Activated CD8-positive, alpha-beta memory T cell treated with anti-CD3 and anti-CD28 coated beads for 1 hour (primary cell): ENCODE measurements at places on chromosomes 16 and 17.

DNA sequence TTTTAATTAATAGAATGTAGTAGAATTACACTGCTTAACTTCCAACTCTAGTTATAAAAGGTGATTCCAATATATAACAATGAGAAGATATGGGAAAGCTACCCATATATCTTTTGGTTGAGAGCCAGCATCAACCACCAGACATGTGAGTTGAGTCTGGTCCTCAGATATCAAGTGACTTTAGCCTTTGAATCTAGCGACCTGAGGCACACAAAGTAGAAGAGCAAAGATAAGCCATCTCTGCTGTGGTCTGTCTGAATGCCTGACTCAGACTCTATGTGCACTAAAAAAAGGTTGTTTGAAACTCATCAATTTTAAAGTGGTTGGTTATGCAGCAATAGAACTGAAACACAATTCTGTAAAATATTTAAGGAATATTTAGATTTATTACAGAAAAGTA is 492.5 kb upstream of the SOX9 start:
- DNase-seq, result no peak

DNA sequence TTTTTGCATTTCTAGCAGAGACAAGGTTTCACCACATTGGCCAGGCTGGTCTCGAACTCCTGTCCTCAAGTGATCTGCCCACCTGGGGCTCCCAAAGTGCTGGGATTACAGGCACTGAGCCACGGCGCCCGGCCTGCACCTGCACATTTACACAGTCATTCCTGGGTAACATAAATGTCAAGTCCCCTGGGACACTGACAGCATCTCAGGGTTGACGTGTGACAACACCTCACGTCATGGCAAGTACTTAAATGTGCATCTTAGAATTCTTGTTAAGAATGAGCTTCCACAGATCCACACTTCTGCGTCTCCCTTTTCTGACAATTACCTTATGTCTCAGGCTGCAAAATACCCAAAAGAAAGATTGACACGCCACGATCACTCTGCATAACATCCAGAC is 80.5 kb downstream of the ABR start:
- no peak for DNase-seq

GRCh38 chr16:79795556-79795955 is 195.0 kb upstream of the MAF start:
- no peak for DNase-seq

DNA sequence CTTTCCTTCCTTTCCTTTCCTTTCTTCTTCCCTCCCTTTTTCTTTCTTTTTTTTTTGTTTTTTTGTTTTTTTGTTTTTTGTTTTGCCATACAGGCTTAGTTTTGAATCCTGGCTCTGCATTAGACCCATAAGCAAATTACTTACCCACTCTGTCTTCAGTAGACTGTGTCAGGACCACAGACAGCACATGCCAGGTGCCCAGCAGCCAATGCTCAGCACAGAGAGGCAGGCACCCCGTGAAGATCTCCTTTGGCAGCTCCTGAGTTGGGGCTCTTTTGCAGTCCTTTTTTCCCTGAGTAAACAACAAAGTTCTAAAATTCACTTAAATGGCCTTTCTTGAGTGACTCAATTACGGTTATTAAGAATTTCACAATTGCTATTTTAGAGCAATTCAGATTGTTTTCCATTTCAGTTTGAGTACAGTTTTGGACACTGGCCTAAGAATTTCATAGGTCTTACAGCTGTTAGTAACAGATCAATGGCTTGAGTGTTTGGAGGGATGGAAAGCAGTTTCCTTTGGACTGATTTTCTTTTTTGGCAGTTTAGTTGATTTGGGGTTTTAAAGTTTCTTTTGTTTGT is 26.2 kb upstream of the SLC5A11 start:
- no peak for DNase-seq

GRCh38 chr16:20074099-20074991 is 655 bp upstream of the GPR139 start:
- DNase-seq, result no peak

DNA sequence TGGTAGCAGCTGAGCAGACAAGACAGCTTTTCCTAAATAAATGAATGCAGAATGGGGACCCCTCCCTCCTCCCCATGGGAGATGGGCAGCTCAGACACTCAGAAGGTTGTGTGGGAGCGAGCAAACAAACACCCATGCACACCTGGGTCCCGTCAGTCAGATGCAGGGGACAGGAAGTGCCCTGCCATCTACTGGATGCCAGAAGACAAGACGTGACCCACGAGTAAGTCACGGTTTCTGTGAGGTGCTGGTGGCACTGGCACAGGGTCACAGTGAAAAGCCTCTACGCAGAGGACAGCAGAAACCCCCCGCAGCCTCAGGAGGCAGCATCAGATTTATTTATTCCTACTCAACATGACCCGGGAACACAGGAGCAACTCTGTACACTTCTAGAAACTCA is 8.4 kb downstream of the HBQ1 start:
- DNase-seq, result no peak

GRCh38 chr17:49845321-49845720 is 2.5 kb downstream of the TAC4 start:
- DNase-seq, result no peak

DNA sequence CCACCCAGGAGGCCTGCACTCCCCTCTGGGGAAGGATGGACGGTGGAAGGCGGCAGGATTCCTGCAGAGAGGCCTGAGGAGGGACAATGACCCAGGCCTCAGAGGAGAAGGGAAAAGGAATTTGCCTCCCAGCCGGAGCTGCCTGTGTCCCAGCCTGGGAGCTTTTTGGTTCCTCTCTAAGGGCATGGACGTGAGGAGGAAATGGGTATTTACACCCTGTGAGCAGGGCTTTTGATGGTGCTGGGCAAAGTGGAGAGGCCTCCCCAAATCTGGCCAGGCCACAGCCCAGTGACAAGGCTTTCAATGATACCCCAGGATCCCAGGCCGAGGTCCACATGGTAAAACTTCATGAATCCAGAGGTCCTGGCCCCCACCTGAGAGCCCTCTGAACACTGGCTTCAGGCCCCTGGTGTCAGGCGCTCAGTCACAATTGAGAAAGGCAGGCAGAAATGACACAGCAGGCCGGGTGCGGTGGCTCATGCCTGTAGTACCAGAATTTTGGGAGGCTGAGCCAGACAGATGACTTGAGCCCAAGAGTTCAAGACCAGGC is 56.0 kb upstream of the DOC2B start:
- DNase-seq, result no peak

GRCh38 chr17:72259922-72260321 is 139.1 kb downstream of the SOX9 start:
- no peak for DNase-seq

DNA sequence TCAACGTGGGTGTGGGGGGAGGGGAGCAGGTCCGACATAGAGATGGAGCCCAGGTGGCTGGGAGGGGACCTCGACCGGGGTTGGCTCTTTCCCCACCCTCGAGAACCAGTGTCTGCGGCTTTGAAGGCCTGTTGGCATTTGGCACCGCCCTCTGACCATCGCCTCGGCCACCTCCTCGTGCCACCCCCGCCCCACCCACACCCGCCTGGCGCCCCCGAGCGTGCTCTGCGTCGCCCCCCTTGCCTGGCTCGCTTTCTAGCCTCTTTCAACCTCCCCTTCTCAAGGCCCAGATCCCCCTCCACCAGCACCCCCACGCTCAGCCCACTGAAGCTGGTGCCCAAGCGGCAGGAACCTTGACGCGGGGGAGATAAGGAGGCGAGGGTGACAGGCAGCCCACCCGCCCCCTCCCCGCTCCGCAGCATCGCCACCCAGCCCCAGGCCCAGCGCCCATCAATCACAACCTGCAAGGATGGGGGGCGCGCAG is 619 bp downstream of the CACNB1 start:
- no peak for DNase-seq

- DNase-seq, result no peak
These were observed 94.6 kb upstream of the GSE1 start for GRCh38 chr16:85518398-85519049.

DNA sequence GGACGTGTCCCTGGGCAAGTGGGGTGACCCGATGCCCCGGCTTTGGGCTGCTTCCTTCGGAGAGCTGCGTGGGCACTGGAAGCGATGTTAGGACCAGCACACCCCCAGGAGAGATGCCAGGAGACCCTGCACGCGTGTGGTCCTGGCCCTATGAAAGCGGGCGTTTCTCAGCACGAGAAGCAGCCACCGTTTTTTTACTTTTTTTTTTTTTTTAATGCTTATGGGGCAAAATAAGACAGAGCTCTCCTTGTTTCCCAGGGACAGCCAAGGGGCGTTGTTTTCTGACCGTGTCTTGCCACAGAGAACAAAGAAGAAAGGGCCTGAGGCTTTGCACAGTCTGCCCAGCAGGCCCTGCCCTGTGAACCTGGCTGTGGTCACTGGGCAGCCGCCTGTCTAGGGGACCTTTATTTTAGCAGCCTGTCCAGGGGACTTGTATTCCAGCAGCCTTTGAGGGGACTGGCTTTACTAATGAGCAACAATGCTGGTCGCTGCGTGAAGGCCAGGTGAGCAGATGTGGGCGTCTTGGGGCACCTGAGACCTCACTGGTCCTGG is 996 bp downstream of the SLC25A10 start:
- DNase-seq, result no peak

GRCh38 chr16:53600126-53600525 is 97.1 kb upstream of the AKTIP start:
- no peak for DNase-seq

DNA sequence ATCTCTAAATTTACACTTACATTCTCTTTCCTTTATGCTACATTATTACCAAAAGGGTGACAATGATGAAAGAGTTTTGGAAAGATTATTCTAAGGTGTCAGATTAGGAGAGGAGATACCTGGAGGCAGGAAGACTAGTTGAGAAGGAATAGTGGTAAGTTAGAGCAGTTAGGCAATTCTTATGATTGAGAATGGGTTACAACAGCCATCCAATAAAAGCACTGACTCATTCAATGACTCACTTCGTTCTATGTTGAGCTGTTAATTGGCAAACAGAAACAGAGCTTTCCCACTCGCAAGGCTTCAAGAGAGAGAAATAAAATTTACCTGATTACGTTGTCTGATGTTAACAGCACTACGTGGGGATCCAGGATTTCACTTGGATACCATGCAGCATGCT is 5.8 kb downstream of the NUP88 start:
- DNase-seq, result no peak
